ENCODE measurements at places on chromosomes 6 and 20.

- DNase-seq = no peak
Measured at GRCh38 chr20:16616317-16616716, 43.1 kb upstream of the KIF16B start.

GRCh38 chr20:52761867-52762266 lies 210.3 kb upstream of the TSHZ2 start:
- no peak for DNase-seq

GRCh38 chr6:26322645-26323482 lies 42.1 kb upstream of the BTN3A2 start:
- peak; percentile 98 for DNase-seq

GRCh38 chr20:40900666-40901215 lies 127.9 kb upstream of the TOP1 start:
- no peak for DNase-seq

DNA sequence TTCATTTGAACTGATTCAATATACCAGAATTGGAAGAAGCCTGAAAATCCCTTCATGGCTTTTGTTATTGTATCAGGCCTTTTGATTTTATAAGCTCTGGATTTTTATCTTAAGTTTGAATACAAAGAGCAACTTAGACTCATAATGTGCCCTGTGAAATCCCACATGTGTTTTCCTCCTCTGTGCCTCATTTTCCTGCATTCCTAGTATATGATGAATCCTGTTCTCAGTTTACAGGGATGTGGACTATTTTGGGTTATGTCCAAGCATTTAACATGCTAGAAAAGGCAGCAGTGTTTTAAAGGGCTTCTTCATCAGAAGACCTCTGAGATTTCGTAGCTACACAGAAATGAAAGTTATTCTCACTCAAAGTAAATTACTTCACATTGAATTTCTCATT lies 455.0 kb downstream of the RFPL4B start:
- DNase-seq = peak; percentile 70

DNA sequence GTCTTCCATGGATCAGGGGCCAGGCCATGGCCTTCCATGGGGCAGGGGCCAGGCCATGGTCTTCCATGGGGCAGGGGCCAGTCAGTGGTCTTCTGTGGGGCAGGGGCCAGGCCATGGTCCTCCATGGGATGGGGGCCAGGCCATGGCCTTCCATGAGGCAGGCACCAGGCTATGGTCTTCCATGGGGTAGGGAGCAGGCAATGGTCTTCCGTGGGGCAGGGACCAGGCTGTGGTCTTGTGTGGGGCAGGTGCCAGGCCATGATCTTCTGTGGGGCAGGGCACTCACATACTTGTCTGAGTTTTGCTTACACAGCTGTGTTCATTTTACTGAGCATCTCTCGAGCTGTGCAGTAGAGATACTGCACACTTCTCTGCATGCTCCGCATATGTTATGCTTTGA lies 57.3 kb upstream of the THBS2 start:
- DNase-seq = no peak

GRCh38 chr6:169140986-169141495 lies 112.6 kb downstream of the THBS2 start:
- DNase-seq = peak; percentile 73

- DNase-seq = no peak
Measured at GRCh38 chr6:43298565-43299337, 691 bp downstream of the SLC22A7 start.

- DNase-seq = no peak
Measured at GRCh38 chr6:33189625-33190448, 2.4 kb downstream of the COL11A2 start.

- peak; percentile 88 for DNase-seq
Measured at GRCh38 chr6:34285448-34286164, 36.8 kb upstream of the SMIM29 start.

DNA sequence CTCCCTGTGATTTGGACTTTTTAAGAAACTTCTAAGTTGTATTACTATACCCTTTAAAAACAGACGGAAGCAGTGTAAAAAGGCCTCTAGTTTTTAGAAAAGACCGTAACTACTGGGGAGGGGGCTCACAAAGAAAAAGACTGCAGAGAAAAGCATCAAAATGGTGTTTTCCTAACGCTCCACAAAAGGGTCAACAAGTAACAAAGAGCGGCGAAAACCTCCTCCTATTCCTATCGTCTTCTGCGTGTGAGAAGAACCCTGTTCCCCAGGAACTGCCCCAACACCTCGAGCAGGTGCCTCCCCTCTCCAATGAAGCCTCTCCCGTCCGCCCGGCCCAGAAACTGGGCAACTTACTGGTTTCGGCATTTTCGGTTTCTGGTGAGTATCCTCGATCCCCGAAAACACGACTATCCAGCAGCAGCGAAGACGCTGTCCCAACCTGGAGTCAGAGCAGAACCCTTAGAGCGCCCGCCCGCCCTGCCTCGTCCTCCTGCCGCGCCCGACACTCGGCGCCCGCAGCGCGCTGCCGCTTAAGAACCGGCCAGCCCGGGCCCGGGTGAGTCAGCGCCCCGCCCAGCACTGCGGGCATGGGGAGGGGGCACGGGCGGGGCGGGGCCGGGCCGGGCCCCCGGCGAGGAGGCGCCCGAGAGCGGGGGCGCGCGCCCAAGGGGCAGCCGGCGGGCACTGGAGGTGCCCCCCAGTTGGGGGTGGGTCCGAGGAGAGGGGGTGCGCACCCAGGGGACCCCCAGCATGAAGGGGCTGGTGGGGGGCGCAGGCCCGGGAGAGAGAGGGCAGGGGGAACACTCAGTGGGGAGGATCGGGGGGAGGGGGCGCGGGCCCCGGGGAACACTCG lies 1.2 kb downstream of the EZR start:
- DNase-seq = peak; percentile 51

GRCh38 chr6:109034526-109034925 lies 60.1 kb downstream of the SESN1 start:
- DNase-seq = no peak

DNA sequence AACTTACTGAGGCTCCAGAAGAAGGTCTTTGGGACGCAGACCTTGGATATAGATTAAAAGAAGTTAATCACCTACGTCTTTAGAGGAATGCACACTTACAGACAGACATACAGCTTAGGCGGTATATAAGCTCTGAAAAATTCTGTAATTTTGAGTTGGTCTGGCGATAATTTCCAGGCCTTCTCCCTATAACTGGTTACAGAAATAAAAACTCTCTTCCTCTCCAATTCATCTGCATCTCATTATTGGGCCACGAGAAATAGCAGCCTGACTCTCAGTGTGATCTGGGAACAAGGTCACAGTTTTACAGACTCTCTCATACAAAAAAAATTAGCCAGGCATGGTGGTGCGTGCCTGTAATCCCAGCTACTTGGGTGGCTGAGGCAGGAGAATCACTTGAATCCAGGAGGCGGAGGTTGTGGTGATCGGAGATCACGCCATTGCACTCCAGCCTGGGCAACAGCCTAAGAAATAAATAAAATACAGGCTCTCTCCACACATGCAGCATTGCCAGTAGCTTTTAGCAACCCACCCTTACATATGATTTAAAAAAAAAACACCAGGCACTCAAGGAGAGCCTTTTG lies 4.7 kb downstream of the ZBTB24 start:
- no peak for DNase-seq

- DNase-seq = peak; percentile 79
Measured at GRCh38 chr6:113530769-113531168, 326.4 kb upstream of the MARCKS start.

DNA sequence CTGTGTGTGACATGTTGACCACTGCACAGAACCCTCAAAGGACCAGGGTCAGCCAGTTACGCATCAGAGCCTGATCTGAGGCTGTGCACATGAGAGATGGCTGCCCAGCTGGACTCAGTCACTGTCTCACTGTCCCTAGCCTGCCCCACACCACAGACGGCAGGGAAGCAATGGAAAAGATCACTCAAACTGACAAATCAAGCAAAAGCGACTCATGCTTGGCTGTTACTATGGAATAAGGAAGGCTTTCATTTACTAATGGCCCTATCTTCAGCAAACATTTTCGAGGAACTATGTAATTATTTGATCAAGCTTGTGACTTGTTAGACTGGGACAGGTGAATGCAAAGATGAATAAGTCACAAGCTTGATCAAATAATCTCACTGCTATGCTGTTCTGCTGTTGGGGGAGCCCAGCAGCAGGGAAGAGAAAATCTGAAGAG lies 137.0 kb downstream of the SLC23A2 start:
- DNase-seq = no peak

- no peak for DNase-seq
Measured at GRCh38 chr6:121965739-121966138, 433.7 kb upstream of the HSF2 start.

DNA sequence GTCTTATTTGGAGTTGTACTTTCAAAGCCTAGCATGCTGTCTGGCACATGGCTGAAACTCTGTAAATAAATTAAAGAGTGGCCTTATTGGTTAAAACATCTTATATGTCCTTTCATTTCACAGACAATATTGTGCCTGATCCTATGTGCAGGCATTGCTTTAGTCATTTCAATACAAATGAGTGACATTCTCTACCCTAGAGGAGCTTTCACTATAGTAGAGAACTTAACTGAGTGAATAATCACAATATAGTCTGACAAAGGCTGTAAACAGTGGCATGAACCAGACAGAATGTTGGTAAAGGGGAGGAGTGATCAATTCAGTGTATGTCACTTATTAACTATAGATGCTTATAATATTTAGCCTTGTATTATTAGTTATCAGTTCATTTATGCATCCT lies 481.8 kb downstream of the TFAP2B start:
- no peak for DNase-seq

DNA sequence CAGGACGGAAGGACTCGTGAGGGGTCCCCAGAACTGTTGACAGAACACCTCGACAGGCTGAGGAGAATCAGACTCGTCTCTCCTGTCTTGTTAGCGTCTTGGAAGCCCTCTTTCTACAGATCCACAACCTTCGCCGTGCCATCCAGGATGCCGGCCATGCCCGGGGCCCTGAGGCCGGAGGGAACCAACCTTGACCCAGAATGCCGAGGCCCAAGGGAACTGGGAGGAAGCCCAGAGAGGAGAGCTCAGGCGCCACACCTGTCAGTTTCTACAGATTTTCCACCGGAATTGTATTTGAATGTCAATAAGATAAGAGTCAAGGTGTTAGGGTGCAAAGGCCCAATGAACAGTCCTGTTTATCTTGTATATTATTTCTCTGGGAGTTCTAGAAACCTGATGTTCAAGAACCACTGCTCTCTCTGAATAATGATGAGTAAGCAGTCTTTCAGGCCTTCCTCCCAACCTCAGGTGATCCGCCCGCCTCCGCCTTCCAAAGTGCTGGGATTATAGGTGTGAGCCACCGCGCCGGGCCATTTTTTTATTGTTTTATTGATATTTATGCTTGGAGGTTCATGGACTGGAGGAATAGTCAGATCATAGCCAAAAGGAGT lies 799 bp upstream of the ME1 start:
- no peak for DNase-seq

DNA sequence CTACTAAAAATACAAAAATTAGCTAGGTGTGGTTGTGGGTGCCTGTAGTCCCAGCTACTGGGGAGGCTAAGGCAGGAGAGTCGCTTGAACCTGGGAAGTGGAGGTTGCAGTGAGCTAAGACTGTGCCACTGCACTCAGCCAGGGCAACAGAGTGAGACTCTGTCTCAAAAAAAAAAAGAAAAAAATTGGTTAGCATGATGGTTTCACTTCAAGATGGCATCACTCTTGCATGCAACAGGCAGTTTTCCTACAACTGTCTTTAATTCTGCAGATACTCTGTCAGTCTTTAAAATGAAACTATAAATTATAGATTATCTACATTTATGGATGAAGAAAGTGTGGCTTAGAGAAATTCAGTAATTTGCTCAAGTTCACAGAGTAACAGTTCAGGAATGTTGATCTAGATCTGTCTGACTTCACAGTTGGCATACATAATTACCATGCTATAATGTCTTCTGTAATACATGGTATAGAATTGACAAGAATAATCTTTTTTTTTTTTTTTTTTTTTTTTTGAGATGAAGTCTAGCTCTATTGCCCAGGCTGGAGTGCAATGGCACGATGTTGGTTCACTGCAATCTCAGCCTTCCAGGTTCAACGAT lies 27.0 kb downstream of the ITCH start:
- no peak for DNase-seq

DNA sequence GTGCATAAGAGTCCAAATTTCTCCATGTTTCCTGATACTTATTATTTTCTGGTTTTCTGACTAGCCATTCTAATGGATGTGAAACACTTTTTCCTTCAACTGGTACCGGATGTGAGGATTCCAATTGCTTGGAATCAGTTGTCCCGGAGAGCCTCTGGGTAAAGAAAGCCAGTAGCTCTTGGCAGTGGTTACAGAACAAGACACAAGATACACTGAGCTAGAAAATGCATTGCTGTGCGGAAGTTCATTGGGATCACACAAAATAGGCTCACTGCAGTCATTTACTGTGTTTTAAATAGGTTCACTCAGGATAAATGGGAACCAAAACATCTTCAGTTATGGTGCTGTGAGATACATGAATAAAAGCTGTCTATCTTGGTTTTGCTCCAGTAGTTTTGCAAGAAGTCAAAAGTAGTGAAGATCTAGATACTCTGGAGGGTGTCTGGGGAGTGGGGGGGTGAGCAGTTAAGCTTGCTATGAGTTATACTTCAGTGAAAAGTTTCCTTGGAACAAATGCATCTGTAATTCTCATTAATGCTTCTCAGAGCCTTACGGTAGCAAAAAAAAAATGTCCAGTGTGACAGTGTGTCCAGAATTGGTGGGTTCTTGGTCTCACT lies 54.4 kb upstream of the RNF182 start:
- DNase-seq = no peak

DNA sequence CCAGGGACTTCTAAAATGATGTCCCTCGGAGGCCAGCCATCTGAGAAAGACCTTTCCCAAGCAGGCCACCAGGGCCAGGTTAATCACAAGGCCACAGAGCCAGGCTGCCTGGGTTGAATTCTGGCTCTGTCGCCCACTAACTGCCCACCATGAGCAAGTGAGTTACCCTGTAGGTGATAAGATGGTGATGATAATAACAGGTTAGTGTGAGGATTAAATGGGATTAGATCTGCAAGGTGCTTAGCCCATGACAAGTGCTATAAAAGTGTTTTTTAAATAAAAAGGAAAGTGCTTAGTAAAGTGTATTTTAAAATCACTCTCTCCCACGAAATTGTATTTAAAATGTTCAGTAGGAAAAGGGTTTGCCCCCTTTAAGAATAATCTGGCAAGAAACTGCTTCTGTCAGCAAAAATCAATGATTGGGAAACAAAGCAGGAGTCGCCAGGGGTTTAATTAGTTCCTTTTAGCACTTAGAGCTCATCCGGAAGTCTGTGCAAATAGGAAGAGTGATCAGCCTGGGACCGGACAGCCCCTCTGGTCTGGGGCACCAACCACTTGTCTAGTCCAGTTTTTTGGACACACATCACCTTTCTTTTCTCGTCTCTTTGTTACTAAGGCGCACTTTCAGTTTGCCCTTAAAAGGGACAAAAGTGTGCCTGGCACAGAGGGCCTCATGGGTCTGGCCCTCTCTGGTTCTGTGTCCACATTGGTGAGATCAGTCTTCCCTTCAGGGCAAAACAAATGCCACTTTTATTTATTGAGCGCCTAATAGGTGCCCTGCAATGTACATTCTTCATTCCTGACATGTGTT lies 150.4 kb downstream of the GRM4 start:
- no peak for DNase-seq

Measured in COLO829 (cell line).